ENCODE measurements at places on chromosomes 3 and 15.

- no peak for DNase-seq
Measured at GRCh38 chr3:37229740-37230139, 55.4 kb upstream of the LRRFIP2 start.

DNA sequence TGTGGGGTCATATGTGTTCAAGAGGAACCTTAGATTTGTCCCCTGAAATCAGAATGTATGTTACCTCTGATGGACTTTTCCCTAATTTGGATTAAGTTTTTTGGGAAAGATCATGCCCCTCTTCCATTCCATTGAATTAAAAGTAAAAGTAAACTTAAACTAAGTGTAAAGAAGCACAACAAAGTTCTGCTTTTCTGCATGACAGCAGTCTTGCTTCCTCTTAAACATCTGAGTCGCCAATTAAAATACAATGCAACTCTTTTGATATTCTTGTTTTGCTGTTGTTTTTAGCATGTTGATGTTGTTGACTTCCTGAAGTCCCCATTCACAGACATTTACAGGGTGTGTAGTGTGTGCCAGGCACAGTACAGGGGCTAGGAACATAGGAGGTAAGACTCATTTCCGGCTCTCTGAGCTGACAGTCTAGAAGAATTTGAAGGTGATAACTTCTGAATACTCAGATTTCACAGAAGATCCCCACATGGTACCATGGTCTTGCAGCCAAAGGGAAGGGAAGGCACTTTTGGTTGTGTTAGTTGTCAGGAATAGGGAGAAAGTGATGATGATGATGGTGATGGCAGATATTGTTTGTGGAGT lies 45.0 kb downstream of the USP13 start:
- DNase-seq, result no peak

- no peak for DNase-seq
Measured at GRCh38 chr3:25355998-25356397, 72.1 kb upstream of the RARB start.

- no peak for DNase-seq
Measured at GRCh38 chr15:70410371-70410985, 312.8 kb upstream of the TLE3 start.

- DNase-seq, result no peak
Measured at GRCh38 chr15:72042054-72042453, 75.9 kb downstream of the MYO9A start.

DNA sequence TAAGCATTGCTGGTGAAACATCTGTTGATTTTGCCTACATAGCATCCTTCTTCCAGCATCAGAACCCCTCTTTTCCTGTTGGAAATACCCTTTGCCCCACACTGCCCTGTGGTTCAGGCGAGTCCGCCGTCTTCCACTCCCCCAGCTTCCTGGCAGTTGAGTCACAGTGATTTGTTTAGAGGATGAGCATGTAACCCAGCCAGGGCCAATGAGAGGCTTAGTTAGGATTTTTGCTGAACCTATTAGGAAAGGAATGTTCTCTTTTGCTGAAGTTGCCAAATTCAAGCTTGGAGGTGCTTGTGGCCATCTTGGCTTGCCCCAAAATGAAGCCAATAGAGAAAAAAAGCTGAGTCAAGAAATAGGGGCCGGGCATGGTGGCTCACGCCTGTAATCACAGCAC lies 19.0 kb upstream of the MEX3B start:
- DNase-seq, result no peak

DNA sequence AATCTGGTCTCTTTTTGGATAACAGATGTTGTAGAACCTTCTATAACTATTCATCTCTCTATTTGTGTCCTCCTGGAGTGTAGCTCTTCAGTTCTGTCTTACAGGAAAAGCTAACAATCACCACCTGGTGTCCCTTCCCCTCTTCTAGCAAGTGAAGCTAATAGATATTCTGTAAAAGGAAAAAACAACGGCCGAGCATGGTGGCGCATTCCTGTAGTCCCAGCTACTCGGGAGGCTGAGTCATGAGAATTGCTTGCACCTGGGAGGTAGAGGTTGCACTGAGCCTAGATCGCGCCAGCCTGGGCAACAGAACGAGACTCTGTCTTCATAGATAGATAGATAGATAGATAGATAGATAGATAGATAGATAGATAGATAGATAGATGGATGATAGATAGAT lies 779.4 kb downstream of the TUSC7 start:
- no peak for DNase-seq

- DNase-seq, result no peak
Measured at GRCh38 chr15:76932135-76932966, 802 bp downstream of the RCN2 start.

- DNase-seq, result no peak
Measured at GRCh38 chr3:143751643-143752178, 96.6 kb downstream of the SLC9A9 start.

DNA sequence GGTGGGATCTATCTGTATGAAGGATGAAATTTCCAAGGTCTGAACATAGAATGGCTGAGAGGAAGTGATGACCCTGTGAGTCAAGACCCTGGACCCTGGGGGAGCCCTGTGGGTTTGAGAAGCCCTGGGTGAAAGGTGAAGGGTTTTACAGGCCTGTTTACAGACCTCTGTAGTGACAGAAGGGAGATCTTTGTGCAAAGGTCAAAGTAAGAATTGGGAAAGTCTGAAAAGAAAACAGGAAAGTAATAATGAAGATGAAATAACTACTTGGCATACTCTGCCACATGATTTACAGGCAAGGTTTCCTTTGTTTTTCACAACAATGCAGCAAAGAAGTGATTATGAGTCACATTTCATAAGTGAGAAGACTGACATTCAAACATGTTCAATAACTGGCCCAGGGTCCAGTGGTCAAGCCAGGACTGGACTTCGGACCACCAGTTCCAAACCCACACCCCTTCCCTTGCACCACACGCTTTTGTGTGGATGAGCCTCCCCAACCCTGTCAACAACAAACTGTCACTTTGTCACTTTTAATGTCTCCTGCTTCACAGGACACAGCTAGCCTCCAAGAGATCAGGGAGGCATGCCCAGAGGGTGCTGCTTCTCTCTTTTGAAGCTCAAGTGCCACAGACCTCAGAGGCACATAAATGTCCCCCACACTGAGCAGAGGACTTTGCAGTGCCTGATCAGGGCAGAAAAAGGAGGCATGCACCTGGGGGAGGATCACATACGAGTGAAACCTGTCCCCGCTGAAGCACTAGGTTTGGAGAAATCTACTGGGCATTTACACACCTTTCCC lies 21.5 kb downstream of the CD86 start:
- no peak for DNase-seq

DNA sequence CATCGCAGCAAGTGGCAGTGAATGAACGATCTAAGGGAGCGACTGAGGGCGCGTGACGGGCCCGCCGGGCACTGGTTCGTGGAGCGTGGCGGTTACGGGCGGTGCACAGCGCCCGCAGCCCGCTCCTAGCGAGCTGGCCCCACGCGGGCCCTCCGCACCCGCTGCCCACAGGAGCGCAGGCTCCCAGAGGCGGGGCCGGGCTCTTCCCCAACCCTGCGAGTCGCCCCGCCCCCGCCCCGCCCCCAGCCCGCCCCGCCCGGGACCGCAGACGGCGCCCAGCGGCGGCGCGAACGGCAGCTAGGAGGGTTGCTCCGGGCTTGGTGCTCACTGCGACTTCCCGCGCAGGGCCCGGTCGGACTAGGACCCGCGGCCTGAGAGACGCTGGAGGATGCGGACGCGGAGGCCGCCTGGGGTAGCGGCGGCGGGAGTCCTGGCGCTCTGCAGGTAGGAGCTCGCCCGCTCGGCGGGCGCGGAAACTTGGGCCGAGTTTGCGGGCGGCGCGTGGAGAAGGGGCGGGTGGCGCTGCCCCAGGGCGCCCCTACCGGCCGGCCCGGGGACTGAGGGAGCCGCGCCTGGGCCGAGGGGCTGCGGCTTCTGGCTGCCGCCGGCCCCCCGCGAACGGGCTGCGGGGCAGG lies at the start of gene C15orf39:
C15orf39 (plus strand) TSS at position 267 of the 635 bp plus-strand sequence. CDS start 4,167 bp downstream, outside the sequence.
- no peak for DNase-seq

GRCh38 chr15:62164396-62165103 lies 535 bp downstream of the C2CD4B start:
- no peak for DNase-seq

GRCh38 chr3:54182242-54182641 lies 59.9 kb downstream of the CACNA2D3 start:
- DNase-seq, result no peak

- DNase-seq, result no peak
Measured at GRCh38 chr15:77195586-77195985, 124.7 kb upstream of the TSPAN3 start.

- no peak for DNase-seq
Measured at GRCh38 chr15:71530116-71530515, 280.2 kb upstream of the NR2E3 start.

All from skeletal muscle cell (primary cell).